Right ventricle myocardium inferior (tissue), 1 donor: ENCODE measurements at places on chromosomes 16 and 17.
A peak's percentile ranks its signal among the peaks of the same experiment; 100 is the strongest.

DNA sequence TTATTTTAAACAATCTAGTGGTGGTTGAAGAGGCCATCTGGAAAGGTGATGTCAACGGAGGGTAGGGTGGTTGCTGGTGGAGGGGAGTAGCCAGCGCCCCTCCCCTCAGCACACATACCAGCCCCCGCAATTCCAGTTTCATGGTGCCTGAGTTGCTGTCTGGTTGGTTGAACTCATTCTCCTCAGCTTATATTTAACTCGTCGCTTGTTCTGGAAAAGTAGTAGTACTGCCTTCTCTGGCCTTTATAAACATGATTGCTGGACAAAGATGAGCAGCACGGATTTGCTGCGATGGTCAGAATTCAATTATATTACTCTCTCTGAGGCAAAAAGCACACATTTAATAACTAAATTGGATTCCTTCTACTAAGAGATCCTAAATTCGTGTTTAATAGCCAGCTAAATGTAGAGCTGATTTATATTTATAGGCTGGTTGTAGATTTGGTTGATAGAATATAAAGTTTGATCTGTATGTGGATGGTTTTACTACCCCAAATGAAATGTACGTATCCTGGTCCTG, 238.0 kb upstream of the TBX2 start:
- no peak for DNase-seq

DNA sequence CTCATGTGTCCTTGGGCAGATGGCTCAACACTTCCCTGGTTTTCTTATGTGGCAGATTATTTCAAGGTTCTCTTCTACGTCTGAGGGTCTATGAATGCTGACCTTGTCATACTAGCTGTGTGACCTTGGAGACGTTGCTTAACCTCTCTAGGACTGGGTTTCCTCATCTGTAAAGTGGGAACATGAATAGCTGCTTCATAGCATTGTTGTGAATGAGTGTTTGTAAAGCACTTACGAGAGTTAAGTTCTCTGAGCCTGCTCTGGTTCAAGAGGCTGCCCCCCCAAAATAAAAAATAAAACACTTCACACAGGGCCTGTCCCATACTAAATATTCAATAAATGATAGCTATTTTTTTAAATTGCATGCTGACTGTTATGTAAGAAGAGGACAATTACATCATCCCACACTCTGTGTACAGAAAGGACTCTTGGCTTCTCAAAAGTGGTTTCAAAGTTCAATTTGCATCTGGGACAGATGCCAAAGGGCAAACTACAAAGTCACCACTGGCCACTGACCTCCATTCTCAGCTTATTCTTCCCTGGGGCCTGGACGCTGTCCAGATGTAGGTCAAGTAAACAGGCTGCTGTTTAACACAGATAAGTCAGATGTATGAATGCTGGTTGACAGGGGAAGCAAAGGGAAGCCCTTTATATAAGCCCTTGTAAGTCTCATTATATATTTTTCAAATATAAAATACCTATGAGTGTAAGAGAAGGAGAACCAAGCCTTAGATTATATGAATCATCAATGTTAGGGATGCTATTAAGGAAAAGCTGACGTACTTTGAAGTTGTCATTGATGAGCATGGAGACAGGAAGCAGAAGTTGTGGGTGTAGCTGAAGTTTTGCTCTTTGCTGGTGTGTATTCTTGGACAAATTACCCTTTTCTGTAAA, 15.4 kb upstream of the NDEL1 start:
- DNase-seq = peak; percentile 77

DNA sequence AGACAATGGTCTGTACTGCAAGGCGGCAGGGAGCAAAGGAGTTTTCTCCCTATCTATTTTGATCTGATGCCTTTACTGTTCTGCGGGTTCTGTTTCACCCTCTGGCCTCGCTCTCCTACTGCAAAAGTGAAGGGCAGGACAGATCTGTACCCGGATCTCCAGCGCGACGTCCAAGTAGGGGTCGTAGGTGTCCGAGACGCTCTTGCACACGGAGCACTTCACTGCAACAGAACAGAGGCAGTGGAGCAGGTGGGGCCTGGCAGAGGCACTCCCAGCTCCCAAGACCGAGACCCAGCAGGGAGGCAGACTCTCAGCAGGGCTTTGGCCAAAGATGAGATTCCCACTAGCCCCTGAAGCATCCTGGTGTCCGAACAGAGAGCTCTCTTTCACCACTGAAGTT, 19.8 kb downstream of the USP36 start:
- DNase-seq = peak; percentile 37

DNA sequence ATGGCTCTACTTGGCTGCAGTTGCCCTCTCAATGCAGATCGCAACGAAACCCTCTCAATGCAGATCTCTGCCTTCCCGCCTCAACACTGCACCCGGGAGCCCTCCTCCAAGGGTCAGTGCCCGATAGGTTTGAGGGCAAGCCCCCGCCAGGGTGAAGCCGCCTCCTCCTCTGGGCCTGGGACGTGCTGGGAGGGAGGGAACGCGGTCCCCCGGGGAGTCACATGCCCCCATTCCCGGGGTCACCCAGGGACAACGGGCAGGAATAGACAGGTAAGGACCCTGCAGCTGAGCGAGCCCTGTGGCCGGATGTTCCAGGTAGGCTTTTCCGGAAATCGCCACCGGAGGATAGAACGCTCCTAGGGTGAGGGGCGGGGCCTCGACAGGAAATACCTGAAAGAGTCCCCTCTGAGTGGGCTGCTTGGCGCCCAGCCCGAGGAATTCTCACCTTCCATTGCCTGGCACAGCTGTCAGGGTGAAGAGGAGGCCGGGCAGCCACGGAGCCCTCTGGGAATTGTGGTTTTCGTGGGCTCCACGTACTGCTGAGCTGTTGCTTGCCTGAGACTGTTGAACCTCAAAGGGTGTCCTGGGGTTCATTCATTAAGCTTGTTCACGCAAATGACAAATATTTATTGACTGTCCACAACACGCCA, 12.8 kb downstream of the ZNF174 start:
- no peak for DNase-seq

- DNase-seq = no peak
Measured at GRCh38 chr17:18025945-18026776, 12.8 kb downstream of the ATPAF2 start.

- DNase-seq = no peak
Measured at GRCh38 chr17:82960419-82961271, 118.8 kb upstream of the METRNL start.

DNA sequence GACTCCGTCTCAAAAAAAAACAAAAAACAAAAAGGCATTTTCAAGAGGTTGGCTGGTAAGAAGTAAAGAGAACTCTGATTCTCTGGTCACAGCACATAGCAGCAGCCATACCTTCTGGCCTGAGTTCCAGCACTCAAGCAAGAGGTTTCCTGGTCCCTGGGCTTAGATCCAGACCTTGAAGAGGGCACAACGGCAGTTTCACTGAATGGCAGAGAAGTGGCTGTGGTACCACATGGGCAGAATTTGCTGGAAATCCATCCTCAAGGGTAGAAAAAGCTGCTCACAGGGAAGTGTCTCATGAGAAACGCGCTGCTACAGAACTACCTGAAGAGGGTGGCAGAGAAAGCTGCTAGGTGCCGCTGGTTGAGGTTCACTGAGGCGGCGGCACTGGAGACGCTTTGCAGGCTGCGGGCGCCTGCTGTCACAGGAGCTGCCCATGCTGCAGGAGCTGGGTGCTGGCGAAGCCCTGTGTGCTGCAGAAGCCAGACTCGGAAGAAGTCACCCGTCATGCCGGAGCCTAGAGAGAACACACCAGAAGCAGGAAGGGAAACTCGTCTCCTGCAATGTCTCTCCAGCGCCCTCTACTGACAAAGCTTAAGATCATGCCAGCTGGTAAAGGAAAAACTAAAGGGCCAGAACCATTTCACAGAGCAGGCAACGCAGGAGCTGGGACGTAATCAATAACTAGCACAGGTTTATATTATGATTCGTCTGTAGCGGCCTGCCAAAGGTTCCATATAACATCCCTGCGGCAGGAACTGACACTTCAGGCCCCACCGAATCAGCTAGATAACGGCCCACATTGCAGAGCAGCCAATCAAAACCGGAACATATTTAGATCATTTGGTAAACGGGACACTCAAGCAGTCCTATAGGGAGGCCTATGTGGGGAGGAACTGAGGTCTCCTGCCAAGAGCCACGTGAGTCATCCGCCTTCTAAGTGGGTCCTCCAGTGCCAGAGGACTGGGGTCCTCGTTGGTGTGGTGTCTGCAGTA, 5.4 kb upstream of the ZNF213 start:
- peak; percentile 85 for DNase-seq

- no peak for DNase-seq
Measured at GRCh38 chr17:41393294-41393693, 4.1 kb downstream of the KRT31 start.

- DNase-seq = no peak
Measured at GRCh38 chr17:7875804-7876370, 12.7 kb upstream of the CHD3 start.

DNA sequence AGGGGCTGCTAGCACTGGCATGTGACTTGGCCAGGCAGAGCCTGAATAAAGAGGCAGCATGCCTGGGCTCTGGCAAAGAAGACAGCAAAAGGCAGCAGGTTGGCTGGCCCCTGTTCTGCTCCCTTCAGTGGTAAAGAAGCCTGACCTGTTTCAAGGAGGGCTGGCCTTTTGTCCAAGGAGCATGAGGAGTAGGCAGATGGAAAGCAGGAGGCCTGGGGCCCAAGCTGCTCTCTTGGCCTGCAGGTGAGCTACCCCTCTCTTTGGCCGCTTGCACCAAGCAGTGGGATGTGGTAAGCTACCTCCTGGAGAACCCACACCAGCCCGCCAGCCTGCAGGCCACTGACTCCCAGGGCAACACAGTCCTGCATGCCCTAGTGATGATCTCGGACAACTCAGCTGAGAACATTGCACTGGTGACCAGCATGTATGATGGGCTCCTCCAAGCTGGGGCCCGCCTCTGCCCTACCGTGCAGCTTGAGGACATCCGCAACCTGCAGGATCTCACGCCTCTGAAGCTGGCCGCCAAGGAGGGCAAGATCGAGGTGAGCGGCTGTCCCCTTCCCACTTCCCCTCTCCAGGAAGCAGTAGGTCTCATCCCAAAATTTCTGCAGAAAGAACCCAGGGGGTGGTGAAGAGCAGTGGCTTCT, 8.0 kb downstream of the TRPV2 start:
- peak; percentile 41 for DNase-seq

- DNase-seq = no peak
Measured at GRCh38 chr16:86229283-86229682, 281.0 kb upstream of the FOXF1 start.

- no peak for DNase-seq
Measured at GRCh38 chr17:57666201-57666870, 78.8 kb downstream of the CCDC182 start.

- no peak for DNase-seq
Measured at GRCh38 chr16:85246473-85246872, 134.2 kb upstream of the CIBAR2 start.

- DNase-seq = no peak
Measured at GRCh38 chr16:66899945-66900710, 18.6 kb downstream of the CDH16 start.

DNA sequence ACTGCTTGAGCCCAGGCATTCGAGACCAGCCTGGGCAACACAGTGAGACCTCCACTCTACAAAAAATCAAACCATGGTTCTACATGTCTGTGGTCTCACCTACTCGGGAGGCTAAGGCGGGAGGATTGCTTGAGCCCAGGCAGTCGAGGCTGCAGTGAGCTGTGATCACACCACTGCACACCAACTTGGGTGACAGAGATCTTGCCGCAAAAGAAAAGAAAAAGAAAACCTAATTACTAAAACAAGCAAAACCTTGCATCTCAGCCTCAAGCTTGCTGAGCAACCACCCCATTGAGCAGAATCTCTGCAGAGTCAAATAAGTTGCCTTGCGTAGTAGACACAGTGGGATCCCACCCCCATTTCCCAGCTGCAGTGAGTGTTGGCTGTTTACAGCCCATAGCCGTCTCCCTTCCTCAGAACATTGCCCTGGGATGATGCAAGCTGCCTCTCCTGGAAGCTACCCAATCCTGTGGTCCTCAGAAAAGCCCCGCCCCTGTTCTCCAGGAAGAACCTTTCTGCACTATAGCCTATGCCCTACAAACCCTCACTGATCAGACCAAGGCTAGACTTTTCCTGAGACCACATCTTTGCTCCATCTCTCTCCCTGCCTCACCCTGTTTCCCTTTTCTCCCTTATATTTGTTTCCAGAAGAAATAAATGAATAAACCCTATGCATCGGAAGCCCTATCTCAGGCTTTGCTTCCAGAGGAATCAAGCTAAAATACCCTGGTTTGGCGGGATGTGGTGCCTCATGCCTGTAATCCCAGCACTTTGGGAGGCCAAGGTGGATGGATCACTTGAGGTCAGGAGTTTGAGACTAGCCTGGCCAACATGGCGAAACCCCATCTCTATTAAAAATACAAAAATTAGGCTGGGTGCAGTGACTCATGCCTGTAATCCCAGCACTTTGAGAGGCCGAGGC, 16.7 kb upstream of the ERN2 start:
- no peak for DNase-seq

- DNase-seq = no peak
Measured at GRCh38 chr17:9269350-9270035, 248.2 kb downstream of the NTN1 start.

DNA sequence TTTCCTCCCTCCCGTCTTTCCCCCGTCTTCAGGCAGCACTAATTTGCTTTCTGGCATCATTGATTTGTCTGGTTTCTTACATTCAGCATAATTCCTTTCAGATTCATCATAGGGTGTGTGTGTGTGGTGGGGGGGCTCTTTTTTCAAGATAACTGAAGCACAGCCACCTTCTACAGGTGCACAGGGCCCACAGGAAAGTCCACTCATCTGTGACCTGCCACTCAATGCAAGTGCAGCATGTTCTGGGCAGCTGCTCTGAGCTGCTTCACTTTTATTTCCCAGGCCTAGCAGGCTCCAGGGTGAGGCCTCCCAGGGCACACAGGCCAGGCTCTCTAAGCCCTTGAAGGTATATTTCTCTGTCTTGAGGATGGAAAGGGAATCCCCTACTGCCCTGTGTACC, 35.2 kb upstream of the MYH10 start:
- DNase-seq = no peak

- DNase-seq = no peak
Measured at GRCh38 chr16:51577621-51578303, 426.7 kb upstream of the SALL1 start.

GRCh38 chr16:68731637-68732036, 5.5 kb upstream of the CDH1 start:
- DNase-seq = no peak

DNA sequence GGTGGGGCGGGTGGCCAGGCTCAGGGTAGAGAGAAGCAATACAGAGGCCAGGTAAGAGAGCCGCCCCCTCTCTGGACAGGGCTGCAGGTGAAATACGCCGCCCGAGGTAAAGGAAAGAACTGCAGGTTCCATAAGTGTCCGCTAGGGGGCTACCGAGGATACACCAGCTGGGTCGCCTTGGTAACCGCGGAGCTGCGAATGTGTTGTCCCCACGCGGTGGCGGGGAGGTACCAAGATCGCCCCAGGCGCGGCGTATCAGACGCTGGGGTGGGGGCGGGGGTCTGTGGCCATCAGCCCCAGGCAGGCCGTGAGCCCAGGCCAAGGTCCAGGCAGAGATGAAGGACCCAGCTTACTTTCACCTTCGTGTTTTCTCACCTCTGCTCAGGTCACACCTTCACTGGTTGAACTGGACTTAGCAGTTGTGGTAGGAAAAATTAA, 18.4 kb upstream of the ZFP90 start:
- DNase-seq = peak; percentile 93

- no peak for DNase-seq
Measured at GRCh38 chr17:48840441-48840840, 9.6 kb downstream of the CALCOCO2 start.
